T-cell (primary cell): ENCODE measurements at places on chromosomes 7 and 10.

- DNase-seq = no peak
Observed at GRCh38 chr10:133196221-133196915, 33.6 kb upstream of the UTF1 start.

GRCh38 chr10:50490241-50490640 lies 133.5 kb downstream of the SGMS1 start:
- DNase-seq = no peak

GRCh38 chr7:4136501-4137110 lies 545.5 kb upstream of the FOXK1 start:
- no peak for DNase-seq

- no peak for DNase-seq
Observed at GRCh38 chr7:149430192-149430591, 30.7 kb downstream of the ZNF777 start.

GRCh38 chr10:126702181-126702580 lies 31.7 kb upstream of the C10orf90 start:
- no peak for DNase-seq
